ENCODE measurements at places on chromosomes 12 and 14. TPM values are rescaled to one million over a fixed set of nuclear protein-coding genes. Genes with fewer than 3 reads are reported as not detected.

- no peaks in the 10 kb centered on the region for H3K27me3 ChIP-seq
- H3K27ac ChIP-seq, result no peak overlapping the region
- no peaks in the 10 kb centered on the region for H3K36me3 ChIP-seq
- peak; percentile 39 for DNase-seq
These were observed 24.3 kb upstream of the PLEKHD1 start for GRCh38 chr14:69460093-69460701.

- H3K36me3 ChIP-seq, result no peaks in the 10 kb centered on the region
- no peak overlapping the region for H3K27ac ChIP-seq
- H3K27me3 ChIP-seq, result no peaks in the 10 kb centered on the region
These were observed 6.6 kb downstream of the CLEC1B start for GRCh38 chr12:9992296-9992695.

- no peak overlapping the region for H3K27ac ChIP-seq
- no peaks in the 10 kb centered on the region for H3K4me1 ChIP-seq
- H3K4me3 ChIP-seq, result no peak overlapping the region
These were observed 86.1 kb downstream of the DIP2B start for GRCh38 chr12:50590869-50591268.

- no peak overlapping the region for H3K4me3 ChIP-seq
- no peaks in the 10 kb centered on the region for H3K4me1 ChIP-seq
- peak; percentile 58 for DNase-seq
These were observed 16.1 kb upstream of the KRT80 start for GRCh38 chr12:52207895-52208294.

DNA sequence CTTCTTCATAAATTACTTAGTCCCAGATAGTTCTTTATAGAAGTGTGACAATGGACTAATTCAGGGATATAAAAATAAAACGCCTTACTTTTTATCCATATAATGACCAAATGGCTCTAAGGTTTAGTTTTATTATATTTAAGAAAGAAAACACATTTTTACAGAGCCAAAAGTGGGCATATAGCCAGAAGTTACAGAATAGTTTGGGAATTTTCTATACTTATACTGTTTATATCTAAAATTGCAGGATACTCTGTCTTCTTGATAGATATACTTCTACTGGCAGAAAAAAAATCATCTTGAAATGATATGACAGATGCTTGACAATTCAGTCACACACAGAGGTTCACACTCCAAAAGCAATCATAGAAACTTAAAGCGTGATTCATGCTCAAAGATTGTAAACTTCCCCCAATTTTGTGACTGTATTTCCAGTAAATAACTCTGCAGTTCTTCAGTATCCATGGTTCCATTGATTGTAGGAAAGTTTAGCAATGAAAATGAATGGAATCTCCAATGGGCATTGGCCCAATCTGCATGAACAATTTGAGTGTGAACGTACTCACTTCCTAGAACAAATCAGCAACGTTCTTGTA is 307.8 kb downstream of the NOVA1 start:
- H3K4me3 ChIP-seq, result no peak overlapping the region
- H3K27ac ChIP-seq, result no peak overlapping the region
- H3K4me1 ChIP-seq, result no peaks in the 10 kb centered on the region

Gene INHBC
- total RNA-seq, result not detected
